Endothelial cell (in vitro differentiated cells): ENCODE measurements at places on chromosomes 16 and 17. TPM values are rescaled to one million over a fixed set of nuclear protein-coding genes. Genes with fewer than 3 reads are reported as not detected.

The CDIP1 gene
- total RNA-seq: 25.6 TPM

The CACNG5 gene
- total RNA-seq: not detected

The DPEP2NB gene
- total RNA-seq: not detected

The SLC38A7 gene
- total RNA-seq: 56.7 TPM

The MT4 gene
- not detected for total RNA-seq

The KCNH6 gene
- 18.6 TPM for total RNA-seq

The TMEM238L gene
- not detected for total RNA-seq

The ITGB3 gene
- not detected for total RNA-seq
